ENCODE measurements at places on chromosomes 13 and 19.

- DNase-seq = peak; percentile 43
Measured at GRCh38 chr19:3285647-3286176, 61.3 kb downstream of the CELF5 start.

- no peak for DNase-seq
Measured at GRCh38 chr19:21321996-21322395, 7.2 kb downstream of the ZNF708 start.

- no peak for DNase-seq
Measured at GRCh38 chr13:95195146-95195545, 106.1 kb downstream of the ABCC4 start.

DNA sequence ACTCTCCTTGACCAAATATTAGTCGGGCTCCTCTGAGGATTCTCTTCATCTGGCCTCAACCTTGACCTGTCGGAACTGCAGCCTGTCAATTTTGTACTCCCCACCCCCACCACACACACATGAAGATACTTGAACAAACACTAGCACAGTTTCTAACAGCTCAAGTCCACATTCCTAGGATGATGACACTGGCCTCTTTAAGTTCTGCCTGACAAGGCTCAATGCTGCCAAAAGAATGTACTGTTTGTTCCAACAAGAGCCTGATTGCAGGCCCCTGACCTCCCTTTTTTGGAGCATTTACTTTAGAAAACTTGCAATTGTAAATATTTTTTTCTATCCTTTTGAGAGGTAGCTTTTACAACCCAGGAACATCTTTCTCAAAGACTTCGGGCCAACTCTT is 169.2 kb upstream of the IRS2 start:
- no peak for DNase-seq

GRCh38 chr19:51761696-51762095 is 716 bp downstream of the FPR2 start:
- no peak for DNase-seq

DNA sequence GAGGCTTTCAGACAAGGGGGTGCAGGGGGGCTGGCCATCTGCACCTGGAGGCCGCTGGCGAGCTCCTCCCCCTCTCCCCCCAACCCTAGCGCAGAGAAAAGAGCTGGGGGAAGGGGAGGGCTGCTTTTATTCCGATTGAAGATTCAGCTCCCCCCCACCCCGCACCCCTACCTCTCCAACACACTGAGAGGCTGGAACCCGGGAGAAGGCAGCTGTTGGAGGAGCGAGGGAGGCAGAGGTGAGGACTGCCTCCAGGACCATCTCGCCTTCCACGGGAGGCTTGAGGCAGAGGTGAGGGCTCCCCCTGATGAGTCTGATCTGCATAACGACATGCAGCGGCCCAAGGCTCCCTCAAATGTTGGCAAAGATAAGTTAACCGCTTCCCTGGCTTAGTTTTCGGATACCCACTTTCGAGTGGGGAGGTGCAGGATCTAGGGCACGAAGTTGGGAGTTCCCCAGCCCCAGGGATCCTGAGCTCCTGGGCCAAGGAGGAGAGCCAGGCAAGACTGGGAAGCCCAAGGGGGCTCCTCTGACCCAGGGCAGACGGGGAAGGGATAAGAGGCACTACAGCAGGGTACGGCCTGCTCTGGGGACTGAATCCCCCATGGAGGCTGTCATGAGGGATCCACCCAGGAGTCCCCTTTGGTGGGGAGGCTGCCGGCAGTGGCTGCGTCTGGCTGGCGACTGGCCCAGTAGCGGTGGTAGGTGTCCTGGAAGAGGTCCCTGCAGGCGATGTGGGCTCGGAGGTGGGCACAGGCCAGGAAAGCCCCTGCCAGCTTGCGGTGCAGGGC is 1.2 kb upstream of the NUMBL start:
- DNase-seq = no peak

DNA sequence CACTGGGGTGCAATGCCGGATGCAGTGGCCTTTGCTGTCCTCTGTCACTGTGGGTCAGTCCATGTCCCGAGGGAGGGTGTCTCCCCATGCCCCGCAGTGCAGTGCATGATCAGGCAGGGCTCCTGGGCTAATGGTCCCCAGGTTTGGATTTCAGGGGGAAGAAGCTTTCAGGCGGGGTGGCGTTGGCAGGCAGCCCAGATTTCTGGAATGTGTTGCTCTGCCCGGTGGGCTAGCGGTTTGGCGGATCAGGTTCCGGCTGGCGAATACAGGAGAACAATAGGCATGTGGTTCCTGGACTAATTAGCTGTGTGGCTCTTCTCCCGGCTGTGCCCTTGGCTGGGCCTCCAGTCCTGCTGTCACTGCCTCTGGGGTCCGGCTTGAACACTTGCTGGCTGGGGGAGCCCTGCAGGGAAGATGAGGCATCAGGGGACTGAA is 141.3 kb downstream of the FGF9 start:
- DNase-seq = no peak

DNA sequence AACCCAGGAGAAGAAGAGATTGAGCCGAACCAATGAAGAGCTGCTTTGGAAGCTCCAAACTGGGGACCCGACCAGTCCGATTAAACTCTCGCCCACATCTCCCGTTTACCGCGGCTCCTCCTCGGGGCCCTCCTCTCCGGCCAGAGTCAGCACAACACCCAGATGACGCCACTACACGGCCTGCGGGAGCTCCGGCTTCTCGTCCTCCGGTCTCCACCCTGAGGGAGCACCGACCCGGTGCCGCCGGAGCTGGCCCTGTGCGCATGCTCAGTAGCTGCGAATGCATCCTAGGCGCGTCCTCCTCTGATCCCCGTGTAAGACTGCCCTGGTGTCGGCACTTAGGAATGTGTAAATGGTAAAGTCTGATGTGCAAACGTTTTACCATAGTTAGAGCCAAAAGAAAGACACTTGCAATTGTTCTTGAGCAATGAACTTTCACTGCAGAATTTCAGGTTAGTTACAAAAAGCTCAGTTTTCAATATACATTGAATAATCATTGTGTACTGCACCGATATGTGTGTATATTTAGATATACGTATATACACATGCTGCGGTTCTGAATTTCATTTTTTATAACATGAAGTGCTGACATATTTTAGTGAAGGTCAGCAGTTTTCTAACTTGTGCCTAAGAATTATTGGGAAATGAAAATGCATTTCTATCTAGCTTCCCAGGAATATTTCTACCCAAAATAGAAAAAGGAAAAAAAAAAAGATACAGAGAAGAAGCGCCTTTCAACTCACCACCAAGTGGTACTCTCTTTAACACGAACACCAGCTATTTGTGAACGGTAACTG is 92.2 kb downstream of the SLC7A1 start:
- no peak for DNase-seq

DNA sequence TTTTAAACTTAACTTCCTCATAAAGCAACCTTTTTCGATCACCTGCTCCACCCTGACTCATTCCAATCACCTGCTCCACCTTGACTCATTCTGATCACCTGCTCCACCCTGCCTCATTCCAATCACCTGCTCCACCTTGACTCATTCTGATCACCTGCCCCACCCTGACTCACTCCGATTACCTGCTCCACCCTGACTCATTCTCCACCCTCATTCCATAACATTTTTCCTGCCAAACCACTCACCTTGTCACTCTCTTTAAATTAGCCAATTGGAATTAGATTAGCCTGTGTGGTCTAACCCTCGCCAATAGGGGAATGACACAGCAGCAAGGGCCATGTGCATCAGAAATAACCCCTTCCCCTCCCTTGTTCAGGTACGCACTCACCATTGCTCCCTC is 31.9 kb upstream of the ZNF83 start:
- DNase-seq = no peak

DNA sequence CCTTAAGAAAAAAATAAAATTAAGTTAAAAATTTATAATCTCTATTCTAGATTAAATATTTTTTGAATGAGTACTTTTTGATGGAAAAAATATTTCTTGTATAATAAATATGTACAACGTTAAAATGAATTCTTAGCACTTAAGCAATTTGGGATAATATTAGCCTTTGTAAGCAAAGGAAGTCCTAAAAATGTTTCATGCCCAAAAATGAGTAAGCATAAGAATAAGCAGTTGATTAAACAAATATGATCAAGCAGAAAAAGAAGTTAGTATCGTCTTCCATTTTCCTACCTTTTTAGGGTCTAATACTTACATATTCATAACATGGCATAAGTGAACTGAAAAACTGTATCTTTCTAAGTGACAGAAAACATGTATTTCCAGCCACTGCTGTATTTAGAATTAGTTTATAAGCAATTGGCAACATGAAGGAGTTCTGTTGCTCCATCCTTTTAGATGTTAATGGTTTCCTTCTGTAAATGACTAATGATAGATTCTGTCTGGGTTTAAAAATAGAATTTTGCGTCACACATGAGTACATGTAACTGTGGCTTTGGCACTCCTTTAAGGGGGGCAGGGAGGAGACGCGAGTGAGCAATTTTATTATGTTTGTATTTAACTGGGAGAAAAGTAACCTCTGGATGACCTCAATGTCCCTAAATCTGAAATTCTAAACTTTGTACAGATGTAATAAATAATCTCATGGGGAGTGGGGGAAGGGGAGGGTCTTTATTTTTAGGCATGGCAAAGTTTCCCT is 237.4 kb downstream of the RGCC start:
- DNase-seq = no peak

GRCh38 chr19:51760697-51761356 is at the start of gene FPR2:
Gene FPR2, plus strand, starts transcription at chr19:51761180. Its CDS starts 7,479 bp downstream, at chr19:51768659.
- no peak for DNase-seq

DNA sequence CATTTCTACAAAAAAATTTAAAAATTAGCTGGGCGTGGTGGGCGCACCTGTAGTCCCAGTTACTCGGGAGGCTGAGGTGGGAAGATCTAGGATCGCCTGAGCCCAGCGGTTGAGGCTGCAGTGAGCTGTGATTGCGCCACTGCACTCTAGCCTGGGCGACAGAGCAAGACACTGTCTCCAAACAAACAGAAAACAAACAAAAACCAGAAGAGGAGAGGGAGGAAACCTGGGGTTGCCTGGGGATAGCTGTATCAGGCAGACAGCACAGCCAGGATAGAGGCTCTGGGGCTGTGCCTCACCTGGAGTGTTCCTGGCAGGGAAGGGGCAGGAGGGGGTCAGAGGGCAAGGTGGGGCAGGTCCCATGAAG is 2.6 kb upstream of the POLR2E start:
- no peak for DNase-seq

DNA sequence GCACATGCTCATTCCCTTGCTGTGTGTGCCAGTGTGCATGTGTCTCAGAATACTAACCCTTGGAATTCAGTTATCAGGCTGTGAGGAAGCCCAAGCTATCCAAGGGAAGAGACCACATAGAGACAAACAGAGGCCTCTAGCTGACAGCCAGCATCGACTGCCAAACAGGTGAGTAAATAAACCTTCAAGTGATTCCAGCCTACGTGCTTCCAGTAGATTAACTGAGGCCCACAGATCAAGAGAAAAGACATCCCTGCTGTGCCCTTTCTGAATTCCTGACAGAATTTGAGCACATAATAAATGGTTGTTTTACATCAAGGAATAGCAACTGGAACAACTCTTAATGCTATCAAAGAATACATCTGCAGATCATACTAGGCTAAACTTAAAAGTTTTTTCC is 17.5 kb downstream of the ZC3H13 start:
- no peak for DNase-seq

DNA sequence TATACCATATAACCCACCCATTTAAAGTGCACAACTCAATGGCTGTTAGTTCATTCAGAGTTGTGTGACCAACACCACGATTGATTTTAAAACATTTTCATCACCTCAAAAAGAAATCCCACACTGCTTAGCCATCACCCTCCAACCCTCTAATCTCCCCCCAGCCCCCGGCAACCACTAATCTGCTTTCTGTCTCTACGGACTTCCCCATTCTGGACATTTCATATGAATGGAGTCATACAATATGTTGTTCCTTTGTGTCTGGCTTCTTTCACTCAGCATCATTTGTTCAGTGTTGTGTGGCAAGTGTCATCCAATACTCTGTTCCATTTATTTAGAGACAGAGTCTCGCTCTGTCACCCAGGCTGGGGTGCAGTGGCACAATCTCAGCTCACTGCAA is 4.0 kb upstream of the PNMA8B start:
- no peak for DNase-seq

DNA sequence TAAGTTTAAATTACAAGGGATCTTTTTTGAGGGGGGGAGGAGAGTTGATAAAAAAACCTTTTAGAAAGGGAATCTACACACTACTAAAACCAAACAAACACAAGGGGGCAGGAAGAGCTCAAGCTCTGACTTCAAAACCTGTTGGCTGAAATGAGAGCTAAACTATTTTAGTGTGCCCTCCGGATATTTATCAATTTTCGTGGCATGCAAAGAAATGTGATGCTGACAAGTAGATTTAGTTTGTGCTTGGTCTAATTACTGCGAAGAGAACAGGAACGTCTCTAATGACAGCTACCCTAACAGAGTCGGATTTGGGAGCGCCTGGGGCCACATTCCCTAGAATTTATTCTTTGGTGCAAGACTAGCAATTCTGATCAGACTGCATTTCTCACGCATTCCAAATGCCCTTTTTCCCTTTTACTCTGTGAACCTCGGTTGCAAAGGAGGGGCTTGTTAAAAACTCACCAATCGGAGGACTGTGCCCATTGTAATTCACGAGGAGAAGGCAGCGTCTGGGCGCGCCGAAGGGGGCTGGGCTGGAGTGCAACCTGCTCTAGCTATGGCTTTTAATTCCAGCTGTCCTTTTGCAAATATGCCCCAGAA is 802 bp upstream of the FREM2 start:
- no peak for DNase-seq

DNA sequence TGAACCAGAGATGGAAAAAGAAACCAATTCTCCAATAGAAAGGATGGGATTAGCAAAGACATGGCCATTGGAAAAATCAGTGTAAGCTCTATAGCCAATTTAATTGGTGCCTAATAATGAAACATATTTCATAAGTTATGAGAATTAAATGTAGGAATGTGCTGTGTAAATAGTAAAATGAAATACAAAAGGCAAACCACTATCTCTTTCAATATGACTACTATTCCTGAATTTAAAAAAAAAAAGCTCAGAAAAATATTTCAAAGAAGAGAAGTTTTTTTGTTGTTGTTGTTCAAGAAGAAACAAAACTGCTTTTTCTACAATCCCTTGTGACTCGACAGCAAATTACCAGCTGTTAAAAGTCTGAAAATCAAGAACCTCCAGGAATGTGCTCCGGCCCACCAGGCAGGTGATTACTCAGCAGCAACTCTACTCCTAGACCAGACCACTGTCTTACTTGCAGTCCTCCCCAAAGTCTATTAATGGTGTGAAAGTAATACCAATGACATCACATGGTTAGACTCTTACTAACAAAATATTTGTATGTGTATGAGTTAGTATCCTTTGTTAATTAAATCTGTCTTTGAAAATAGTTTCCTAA is 362.4 kb downstream of the KCTD12 start:
- DNase-seq = no peak

DNA sequence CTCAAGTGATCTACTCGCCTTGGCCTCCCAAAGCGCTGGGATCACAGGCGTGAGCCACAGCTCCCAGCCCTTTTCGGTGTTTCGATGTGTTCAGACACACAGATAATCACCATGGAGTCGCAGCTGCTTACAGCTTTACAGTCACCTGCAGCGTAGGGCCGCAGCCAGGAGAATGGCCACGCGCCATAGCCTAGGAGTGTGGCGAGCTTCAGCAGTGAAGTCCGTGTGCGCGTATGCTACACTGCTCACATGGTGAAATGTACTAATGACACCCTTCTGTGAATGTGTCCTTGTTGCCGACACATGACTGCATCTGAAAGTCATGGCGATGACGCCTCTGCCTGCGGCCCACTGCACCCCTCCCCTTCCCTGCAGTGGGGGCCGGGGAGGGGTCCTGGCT is 23.6 kb downstream of the AP3D1 start:
- DNase-seq = no peak

Measured in stimulated activated CD8-positive, alpha-beta memory T cell treated with anti-CD3 and anti-CD28 coated beads, Interleukin-7, amount 100 ng/mL, for 48 hours (primary cell).